NCI-H187 treated with DMSO at 0.1 percent for 48 hours (cell line): ENCODE measurements at places on chromosomes 12 and 14.

DNA sequence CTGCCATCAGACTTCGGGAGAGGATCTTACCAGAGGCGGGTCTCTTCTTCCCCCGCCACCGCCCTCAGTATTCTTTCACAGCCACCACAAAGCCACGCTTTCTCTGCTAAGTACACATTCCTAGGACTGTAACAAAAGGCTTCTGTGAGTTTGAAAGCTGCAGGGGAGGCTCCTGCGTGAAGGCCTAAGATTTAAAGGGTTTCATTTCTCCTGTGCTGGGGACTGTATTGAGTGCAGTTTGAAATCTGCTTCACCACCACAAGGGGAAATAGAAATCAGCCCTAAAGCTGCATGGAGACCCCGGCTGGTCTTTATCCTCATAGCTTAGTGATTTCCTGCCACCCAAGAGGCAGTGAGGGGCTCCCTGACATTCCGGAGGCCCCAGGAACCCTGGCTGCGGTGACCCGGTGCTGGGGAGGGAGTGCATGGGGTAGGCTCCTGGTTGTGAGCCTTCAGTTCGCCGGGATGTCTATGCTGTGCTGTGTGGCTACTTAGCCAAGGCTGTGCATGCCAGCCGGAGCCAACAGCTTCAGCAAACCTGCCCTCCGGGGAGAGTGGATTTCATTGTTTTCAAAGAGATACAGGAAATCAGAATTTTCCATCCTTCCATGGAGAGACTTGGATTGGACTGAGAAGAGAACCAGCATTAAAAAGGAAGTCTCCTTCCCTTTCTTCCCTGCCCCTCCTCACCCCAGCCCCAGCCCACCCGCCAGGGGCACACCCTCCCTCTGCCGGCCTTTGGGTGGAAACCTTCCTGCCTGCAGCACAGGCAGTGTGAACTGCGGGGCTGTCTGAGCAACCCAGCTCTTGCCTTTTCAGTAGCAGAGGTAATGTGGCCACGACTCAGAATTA lies 163.3 kb downstream of the ETV6 start:
- DNase-seq, result no peak

DNA sequence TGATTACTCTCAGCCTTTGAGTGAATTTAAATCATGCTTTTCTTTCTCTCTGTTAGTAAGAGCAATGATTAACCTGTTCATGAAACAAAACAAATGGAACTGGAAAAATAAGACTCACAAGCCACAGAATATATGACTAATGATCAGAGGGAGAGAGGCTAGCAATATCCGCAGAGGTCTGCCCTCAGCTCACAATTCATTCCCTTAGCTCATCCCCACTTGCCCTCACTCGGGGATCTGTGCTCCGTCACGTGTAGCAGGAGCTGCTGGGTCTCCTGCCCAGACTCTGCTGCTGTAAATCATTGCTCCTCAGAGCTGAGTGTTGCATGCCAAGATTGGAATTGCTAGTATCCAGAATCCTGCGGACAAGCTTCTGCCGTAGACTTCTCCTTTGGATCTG lies 53.1 kb upstream of the GNG2 start:
- DNase-seq, result no peak

DNA sequence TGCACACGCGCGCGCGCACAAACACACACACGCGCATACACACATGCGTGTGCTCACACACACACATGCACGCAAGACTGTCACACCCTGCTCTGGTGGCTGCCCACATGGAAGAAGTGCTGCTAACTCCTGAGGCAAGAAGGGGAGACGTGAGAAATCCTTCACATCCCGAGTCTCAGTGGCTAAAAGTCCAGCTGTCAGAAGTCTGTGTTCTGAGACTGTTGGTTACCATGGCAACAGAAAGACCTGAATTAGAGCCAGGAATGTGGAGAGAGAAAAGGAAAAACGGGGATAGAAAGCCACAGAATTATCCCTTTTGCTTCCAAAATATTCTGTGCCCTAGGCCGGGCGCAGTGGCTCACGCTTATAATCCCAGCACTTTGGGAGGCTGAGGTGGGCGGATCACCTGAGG lies 71.2 kb downstream of the PPFIBP1 start:
- DNase-seq, result no peak

DNA sequence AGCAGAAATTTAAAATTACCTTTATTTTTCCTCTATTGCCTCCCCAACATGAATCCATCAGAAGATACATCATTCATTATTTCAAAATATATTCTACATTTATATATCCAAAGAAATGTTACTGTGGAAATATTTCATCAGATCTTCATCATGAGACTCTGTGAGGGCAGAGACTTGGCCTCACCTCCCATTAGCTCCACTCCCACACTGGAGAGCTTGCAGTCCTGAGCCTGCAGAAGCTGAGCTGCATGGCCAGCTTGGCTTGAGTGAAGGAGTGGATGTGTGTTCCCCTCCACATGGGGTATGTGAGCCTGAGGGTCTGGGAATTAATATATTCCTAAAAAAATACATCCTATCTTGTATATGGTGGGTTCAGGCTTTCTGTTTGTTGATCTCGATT lies 961.9 kb downstream of the TMEM121 start:
- no peak for DNase-seq

- DNase-seq, result no peak
Observed at GRCh38 chr12:72889791-72890190, 617.6 kb downstream of the TRHDE start.

GRCh38 chr12:100493396-100494012 lies 19.8 kb downstream of the NR1H4 start:
- DNase-seq, result no peak

GRCh38 chr12:103846415-103846814 lies 5.4 kb upstream of the NT5DC3 start:
- no peak for DNase-seq

DNA sequence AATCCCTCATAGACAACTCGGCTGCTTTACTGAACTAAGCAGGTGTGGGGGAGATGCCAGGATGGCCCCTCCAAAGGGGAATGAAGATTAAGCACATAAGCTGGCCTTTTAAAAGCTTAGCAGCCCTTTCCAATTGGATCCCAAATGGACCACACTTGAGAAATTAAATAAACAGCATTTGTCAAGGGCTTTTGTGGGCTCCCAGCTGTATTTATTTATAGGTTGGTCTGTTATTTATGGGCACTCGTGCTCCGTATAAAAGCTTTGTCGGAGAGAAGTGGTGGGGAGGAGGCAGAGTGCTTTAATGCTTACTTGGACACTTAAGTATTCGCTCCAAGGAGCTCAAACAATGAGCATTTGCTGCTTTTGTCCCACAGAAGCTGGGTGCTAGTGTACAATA lies 580.2 kb downstream of the MED13L start:
- DNase-seq, result peak; percentile 97

DNA sequence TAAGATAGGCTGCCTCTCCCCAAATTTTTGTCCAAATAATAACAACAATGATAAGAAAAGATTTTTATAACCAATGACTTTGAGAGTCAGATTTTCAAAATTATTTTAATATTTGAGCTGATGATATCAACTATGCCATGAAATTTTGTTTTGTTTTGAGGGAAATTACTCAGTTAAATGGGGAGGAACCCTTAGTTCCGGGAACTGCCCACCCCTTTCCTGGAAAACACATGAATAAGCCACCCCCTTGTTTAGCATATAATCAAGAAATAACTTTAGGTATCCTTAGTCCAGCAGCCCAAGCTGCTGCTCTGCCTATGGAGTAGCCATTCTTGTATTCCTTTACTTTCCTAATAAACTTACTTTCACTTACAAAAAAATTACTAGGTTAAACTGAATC lies 61.4 kb downstream of the HMGA2 start:
- no peak for DNase-seq

DNA sequence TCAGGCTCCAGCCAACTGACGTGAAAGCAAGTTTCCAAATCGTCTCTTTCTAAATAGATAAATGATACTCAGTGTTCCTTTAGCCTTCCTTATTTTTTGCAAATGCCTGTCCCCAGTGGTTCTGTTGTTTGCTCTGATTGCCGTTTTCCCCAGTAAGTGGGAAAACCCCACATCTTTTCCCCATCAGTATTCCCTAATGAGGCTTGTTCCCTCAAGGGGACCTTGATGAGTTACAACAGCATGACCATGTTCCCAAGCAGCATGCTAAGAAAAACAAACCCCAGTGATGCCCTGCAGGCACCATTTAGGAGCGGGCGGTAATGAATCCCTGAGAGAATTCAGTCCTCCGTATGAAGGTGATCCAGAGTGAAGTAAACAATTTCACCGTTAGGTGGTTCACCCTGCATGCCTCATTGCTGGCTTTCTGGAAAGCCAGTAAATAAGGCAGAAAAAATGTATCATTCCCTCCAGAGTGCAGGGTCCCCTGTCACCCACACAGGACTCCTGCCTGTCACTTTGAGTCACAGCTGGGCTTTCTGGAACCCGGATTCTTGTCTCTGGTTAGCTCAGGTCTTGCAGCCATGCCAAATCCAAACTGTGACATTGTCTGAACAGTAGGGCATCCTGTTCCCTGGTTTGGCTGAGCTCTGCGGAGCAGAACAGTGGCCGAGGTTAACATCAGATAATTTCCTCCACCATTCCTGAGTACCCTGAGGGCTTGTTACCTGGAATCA lies 222.6 kb downstream of the RGS6 start:
- no peak for DNase-seq

DNA sequence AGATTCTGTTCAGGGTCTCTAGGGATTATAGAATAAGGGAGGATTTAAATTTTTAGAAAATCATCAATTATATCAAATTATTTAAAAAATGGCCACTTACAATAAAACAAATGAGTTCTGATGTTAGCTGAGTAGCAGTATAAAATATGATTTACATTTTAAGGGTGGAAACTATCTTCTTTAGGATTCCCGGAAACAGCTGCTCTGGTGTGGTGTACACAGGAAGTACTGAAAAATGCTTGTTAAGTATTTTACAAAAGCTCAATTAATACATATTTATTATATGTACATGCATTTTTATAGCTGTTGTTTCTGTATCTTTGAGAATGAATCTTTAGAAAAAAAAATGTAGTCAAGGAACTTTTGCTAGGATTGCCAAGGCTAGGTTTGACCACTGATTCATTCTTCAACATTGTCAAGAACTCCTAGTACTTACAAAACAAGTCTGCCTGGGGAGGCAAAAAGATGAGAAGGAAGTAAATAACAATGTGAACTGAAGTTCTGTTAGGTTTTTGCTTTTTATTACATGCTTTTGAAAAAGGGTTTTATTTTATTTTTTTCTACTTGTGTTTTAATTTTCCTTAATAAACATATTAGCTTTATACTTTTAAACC lies 48.0 kb downstream of the ARF6 start:
- DNase-seq, result no peak

DNA sequence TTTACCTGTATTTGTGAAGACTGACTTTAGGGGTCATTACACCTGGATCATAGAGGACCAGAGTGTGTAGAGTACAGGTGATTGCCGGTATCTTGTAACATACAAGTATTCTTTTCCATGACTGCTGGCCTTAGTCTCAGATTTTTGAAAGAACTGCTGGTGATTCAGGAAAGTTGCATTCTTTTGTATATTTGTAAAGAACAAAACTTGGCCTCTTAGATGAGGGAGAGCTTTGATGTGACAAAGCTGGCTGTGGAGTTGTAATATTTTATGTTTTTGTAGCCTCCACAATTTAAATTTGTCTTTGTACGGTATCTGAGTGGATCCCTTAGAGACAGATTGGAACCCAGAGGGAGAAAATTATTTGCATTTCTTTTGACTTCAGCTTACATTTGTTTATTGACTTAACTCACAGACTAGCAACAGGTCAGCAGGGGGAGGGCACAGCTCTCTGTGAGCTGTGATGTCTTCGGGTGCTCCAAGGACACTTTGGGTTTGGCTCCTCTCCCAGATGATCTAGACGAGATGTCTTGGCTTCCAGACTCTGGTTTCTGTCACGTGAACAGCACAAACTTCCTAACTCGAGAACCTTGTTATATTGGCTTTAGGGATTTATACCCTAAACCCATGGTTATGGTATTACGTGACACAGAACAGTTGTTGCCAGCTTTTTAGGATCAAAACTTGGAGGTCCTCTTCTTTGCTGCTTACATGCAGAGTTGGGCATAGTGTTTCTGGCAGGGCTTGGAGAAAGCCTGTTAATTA lies 65.9 kb downstream of the DAAM1 start:
- no peak for DNase-seq

DNA sequence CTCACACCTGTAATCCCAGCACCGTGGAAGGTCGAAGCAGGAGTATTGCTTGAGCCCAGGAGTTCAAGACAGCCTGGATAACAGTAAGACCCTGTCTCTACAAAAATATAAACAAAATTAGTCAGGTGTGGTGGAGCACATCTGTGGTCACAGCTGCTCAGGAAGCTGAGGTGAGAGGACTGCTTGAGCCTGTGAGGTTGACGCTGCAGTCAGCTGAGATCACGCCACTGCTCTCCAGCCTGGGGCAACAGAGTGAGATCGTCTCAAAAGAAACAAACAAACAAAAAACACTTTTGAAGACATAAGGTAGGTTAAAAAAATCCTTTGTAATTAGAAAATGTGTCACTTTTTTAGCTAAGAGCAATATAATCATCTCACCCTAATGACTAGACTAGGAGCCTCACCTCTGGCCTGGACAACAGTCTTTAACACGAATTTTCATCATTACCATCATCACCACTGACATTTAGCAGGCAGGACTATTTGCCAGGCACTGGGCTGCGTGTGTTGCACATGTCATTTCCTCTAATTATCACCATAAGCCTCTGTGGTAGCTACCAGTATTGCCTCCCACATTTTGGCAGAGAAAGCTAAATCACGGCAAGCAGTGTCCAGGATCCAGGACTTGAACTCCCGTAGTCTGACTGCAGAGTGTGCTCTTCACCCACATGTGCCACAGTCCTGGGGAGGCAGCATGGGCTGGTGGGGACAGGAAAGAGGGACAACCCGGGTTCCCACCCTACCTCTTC lies 4.6 kb upstream of the SYCP3 start:
- DNase-seq, result no peak

GRCh38 chr14:50047274-50047676 lies 69.1 kb downstream of the VCPKMT start:
- DNase-seq, result no peak

- no peak for DNase-seq
Observed at GRCh38 chr14:103231376-103232019, 102.5 kb upstream of the EIF5 start.

DNA sequence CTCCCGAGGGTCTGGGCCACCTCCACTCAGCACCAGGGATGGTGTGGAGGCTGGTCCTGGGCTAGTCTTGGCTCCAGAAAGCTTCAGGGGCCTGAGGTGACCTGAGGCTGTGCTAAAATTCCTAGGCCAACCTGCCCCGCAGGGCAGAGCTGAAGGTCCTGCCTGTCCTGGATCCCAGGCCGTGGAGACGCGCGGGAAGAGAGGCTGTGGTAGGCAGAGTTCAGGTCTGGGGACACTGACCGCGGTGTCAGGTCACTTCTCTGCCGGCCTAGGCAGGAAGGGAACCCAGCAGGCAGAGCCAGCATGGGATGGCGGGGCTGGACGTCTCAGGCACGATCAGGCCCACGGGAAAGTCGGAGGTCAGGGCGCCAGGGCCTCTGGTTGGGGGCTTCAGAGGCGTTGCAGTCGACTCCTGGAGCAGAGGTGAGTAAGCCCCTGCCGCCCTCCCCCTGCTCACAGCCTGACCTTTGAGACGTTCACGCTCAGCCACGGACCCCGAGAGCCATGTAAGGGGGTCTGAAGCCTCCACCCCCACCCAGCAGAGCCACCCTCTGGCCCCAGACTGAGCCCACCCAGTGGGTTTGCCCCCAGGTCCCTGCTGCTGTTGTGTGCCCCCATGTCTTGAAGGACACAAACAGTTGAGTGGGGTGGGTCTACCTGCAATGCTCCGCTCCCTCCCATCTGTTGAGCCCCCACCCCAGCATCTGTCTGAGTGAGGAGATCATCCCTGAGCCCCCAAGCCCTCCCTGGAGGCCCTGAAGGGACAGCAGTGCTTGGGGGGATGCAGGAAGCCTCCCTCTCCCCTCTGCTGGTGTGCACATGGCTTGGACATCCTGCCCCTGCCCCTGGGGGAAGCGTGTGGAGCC lies 142.7 kb downstream of the KIF26A start:
- no peak for DNase-seq
